ENCODE measurements at places on chromosomes 7 and 10. TPM values are rescaled to one million over a fixed set of nuclear protein-coding genes. Genes with fewer than 3 reads are reported as not detected.

AZGP1 gene
- not detected for total RNA-seq

GRCh38 chr10:52644373-52645186 lies 128.0 kb downstream of the MBL2 start:
- peak; percentile 65 for DNase-seq

AKR1C3 gene
- total RNA-seq = 169 TPM

INMT gene
- 219 TPM for total RNA-seq

DNA sequence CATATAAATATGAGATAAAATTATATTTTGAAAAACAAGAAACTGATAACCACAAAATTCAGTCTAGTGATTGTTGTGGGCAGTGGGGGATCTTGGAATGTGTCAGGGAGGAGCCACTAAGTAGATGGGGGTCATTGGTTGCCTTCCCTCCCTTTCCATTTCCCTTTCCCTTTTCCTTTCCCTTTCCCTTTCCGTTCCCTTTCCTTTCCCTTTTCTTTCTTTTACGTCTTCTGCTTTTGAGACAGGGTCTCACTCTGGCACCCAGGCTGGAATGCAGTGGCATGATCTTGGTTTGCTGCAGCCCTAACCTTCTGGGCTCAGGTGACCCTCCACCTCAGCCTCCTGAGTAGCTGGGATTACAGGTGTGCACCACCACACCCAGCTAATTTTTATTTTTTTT lies 51.0 kb downstream of the DYNC2I1 start:
- DNase-seq = no peak

DNA sequence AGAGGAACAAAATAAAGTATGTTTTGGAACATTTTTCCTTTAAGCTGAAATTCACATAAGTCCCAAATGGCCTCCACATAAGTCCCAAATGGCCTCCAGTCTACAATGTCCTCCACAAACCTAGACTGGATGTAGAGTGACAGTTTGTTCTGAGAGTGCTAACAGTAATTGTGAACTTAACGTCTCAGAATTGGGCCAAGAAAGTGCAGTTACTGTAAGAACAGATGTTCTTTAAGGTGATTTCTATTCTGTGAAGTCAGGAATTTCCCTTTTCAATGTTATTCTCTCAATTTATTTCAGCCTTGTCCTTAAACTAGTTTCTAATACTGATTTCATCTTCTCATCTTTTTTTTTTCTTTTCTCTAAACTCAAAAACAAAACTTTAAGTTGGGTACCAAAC lies 188.7 kb upstream of the SEMA3E start:
- no peak for DNase-seq

All from fibroblast of the aortic adventitia (primary cell).